Eye (tissue), 1 donor: ENCODE measurements at places on chromosomes 16 and 17.

GRCh38 chr17:76385892-76386786, 1.7 kb downstream of the SPHK1 start:
- peak; percentile 91 for DNase-seq

DNA sequence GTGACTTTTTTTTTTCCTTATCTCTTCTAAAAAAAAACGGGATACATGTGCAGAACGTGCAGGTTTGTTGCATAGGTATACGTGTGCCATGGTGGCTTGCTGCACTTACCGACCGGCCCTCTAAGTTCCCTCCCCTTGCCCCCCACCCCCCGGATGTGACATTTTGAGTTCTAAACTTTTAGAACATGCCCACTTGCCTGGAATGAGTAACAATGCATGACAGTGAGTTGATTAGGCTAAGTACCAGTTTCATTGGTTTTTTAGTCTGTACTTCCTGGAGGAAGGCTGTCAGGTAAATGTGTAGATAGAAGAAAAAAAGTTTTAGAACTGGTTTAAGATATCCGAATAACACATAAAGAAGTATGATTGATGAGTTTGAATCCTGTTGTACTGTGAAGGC, 4.0 kb downstream of the BPTF start:
- peak; percentile 21 for DNase-seq

GRCh38 chr16:50462793-50463507, 85.2 kb upstream of the NKD1 start:
- peak; percentile 37 for DNase-seq

DNA sequence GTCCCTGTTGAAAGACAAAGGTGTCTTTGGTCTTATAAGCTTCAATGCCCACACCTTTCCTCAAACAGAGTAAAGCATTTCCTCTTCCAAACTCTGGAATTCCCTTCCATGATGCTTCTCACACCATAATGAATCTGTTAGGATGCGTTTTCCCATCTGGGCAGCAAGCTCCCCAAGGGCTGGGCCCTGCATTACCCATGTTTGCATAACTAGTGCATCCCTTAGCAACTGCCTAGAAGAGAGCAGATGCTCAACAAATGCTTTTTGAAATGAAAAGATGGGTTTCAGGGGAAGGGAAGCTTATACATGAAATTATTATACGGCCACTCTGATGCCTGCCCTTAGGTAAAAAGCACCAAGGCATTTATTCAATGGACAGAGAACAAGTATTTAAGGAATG, 124.5 kb upstream of the CCL2 start:
- no peak for DNase-seq

DNA sequence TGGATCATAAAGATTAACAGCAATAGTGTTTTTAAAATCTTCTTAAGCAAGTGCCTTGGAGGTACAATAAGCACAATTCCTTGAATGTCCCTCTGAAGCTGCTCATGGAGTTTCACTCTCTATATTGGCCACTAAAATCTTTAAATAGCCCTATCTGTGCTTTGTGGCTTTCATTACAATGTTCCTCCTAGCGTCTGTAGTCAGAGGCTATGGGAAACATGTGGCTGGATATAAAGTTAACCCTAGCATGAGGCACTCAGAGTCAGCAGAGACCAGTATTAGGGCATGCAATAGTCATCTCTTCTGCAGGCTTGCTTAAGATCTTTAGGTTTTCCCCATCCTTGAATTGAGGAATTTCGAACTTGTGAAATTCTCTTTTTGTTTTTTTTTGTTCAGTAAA, 668.2 kb downstream of the CDH11 start:
- no peak for DNase-seq

GRCh38 chr16:80463326-80463725, 77.5 kb upstream of the DYNLRB2 start:
- peak; percentile 9 for DNase-seq

DNA sequence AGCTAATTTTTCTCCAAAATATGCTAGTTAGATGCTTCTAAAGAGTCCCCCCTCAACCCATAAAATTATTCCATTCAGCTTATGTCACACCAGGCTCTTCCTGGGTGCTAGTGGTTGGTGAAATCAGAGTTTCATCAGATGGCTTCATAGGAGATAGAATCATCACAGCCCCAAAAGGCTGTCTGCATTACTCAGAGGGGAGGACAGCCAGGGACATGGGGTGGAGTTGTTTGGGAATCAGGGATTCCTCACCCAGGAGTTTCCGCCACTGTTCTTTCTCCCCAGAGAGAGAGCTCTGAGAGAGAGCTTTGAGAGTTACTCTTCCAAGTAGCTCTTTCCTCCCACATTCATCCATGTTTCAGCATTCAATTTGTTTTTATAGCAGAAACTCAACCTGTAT, 288 bp upstream of the KRT34 start:
- DNase-seq: no peak

GRCh38 chr17:66971264-66971663, 6.8 kb downstream of the CACNG4 start:
- DNase-seq: no peak

GRCh38 chr17:382644-383533, 30.3 kb upstream of the RPH3AL start:
- peak; percentile 98 for DNase-seq

DNA sequence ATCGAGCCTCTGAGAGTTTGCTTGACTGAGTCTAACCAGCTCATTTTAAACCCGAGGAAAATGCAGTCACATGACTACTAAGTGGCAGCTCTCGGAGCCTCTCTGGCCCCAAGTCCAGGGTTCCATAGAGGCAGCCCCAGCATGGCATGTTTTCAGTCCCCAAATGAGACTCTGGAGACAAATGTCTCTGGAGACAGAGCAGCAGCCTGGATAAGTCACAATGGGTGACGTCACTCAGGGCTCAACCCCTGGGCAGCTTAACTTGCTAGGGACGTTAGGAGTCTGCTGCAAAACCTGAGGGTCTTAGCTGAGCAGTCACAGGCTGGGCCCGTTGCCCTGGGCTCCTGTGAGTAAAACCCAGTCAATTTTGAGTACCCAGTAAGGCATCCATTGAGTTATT, 6.9 kb upstream of the STH start:
- DNase-seq: no peak

- peak; percentile 88 for DNase-seq
Observed at GRCh38 chr16:69796285-69797118, 34.4 kb downstream of the WWP2 start.

DNA sequence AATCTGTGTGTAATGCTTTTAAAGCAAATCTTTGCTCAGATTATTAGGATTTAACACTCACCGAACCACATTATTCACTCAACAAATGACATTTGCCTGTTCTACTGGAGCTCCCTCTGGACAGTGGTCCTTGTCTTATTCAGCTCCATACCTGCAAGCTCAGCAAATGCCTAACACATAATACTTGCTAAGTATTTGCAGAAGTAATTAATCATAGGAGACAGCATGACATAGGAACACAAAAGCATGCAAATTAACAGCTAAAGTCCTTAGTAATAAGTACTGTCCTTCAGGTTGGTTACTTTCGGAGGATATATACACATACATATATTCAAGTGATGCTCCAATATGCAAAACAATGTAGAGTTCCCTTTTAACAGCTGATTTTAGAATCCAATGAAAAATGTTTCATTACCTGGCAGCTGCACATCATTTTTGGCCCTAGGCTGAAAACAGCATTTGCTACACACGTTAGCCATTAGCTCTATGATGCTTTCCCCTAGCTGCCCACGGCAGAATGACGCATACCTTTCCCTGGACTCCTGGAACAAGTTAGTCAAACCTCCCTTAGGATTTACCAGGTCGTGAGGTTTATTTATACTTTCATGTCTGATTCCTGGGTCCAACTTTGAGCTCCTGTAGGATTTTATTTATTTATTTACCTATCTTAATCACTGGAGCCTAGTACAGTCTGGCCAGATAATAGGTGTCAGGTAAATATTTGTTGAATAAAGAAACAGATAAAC, 8.6 kb downstream of the BRD7 start:
- peak; percentile 12 for DNase-seq

DNA sequence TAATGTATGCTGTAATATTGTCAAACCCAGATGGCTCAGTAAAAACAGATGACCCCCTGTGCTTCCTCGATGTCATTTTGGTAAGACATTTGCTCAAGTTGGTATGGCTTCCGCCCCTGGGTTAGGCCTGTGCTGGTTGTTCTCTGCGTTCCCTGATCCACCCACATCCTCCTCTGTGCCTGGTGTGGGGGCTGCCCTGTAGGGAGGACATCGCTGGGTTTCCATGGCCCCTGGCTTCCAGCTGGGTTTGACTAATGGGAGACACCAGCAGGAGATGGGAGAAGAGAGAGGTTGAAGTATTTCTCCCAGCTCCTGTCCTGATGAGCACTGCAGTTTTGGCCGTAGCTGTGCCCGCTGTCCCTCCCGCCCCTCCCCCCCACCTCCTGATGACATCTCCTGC, 4.4 kb upstream of the MFAP4 start:
- DNase-seq: no peak

GRCh38 chr16:84266451-84266850, 26.6 kb upstream of the KCNG4 start:
- peak; percentile 91 for DNase-seq

- DNase-seq: no peak
Observed at GRCh38 chr17:37054894-37055293, 106.1 kb downstream of the AATF start.

DNA sequence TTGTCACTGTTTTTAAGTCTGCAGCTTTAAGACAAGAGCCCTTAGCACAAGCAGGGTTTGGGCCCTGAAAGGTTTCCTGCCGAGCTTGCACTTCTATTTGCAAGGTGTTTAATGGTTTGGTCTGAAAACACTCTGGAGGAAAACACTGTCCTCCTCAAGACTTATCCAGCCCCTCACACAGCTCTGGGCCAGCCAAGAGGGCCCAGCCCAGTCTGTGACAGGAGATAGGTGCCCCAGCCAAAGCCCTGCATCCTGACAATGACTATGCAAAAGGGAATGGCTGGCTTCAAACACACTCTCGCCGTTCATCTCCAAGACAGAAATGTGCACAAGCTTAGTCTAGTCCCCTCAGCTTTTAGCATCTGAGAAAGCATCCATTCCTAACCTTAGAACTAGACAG, 26.9 kb downstream of the MPG start:
- no peak for DNase-seq

DNA sequence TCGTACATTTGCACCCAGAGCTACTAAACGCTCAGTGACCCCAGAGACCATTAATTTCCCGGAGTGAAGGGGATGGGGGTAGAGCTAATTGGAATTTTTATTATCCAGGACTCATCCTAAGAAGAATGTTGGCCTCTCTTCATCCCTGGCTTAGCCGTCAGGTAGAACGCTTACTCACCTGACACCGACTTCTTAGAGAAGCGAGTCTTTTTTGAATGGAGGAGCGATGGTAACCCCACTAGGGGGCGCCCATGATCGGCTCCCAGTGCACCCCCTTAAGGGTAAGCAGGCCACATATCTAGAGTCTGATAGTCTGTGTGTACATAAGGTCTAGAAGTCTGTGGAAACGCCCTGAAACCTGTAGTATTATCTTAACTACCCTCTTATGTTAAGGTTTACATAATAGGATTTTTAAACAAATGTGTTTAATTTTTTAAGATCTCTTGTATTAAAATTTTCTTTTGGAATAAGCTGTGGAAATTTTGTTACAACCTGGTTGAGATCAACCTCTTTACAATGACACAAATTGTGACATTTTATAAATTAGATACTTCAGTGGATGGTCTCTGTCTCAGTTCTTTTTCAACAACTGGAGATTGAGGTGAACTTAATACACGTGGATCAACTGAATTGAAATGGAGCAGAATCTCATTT, 229.8 kb downstream of the CPPED1 start:
- peak; percentile 63 for DNase-seq

- DNase-seq: no peak
Observed at GRCh38 chr17:8091033-8091687, 3.6 kb upstream of the ALOX12B start.

DNA sequence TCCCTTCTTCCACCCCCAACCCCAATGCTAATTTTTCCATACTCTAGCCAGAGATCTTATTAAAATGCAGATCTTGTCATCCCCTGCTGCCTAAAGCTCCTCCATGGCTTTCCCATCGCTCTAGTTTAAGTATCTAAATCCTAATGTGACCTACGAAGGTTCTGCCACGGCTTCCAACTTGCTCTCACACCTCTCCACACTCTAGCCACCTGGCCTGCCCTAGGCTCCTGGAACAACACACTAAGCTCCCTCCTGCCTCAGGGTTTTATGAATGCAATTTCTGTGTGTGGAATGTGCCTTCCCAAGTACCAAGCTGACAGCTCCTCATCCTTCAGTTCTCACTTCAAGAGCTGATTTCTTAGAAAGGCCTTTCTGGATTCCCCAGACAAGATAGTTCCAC, 16.6 kb downstream of the NXPH3 start:
- no peak for DNase-seq

GRCh38 chr17:74785096-74785980, 9.2 kb upstream of the NAT9 start:
- no peak for DNase-seq

- DNase-seq: no peak
Observed at GRCh38 chr16:27239906-27240655, 28.5 kb downstream of the NSMCE1 start.

GRCh38 chr16:49471038-49471727, 97.6 kb downstream of the C16orf78 start:
- no peak for DNase-seq

GRCh38 chr16:88618182-88618955, 20.0 kb upstream of the IL17C start:
- no peak for DNase-seq

GRCh38 chr17:73043686-73044581, 48.6 kb downstream of the SLC39A11 start:
- DNase-seq: peak; percentile 58

- DNase-seq: no peak
Observed at GRCh38 chr17:63764716-63765115, 8.7 kb downstream of the CCDC47 start.

- peak; percentile 78 for DNase-seq
Observed at GRCh38 chr17:66533572-66533971, 231.2 kb downstream of the PRKCA start.

DNA sequence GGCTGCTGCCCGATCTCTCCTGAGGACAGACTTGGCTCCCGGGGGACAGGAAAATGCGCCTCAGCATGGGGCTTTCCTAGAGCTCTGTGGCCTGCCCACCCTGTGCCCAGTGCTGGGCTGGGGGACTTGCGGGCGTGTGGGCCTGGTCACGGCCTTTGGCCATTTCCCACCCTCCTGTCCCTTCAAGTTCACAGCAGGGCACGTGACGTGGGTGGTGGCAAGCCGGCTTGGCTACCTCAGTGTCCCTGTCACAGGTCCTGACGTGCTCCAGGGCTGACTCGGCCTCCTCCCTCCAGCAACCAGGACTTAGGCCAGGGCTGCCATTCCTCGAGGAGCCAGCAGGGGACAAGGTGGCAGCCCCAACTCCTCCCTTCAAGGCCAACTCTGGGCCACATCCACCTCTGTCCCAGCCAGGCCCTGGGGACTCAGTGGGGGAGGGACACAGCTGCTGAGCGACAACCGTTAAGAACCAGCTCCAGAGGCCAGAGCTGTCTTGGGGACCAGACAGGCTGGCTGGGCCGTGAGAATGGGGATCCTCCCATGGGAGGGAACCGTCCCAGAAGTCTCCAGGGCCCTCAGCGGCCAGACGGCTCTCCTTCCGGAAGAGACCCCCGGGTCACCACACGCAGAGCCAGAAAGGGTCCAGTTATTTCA, 981 bp upstream of the UNC13D start:
- DNase-seq: peak; percentile 86
